ENCODE measurements at places on chromosomes 7 and 10.

DNA sequence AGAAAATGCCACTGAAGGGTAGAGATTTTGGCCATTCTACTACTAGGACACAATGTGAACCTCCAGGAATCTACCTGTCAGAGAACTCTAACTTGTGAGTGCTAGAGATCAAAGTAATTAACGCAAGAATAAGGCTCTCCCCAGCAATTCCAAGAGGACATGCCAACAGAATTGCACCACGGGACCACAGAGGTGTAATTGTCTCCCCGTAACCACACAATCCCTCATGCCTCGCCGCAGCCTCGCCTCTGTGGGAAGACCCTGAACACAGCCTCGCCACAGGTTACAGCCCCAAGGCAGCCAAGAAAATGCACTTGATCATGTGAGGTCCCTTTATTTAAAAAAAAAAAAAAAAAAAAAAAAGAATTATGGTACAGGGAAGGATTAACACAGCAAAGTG, 29.5 kb downstream of the CDCA7L start:
- DNase-seq: no peak

DNA sequence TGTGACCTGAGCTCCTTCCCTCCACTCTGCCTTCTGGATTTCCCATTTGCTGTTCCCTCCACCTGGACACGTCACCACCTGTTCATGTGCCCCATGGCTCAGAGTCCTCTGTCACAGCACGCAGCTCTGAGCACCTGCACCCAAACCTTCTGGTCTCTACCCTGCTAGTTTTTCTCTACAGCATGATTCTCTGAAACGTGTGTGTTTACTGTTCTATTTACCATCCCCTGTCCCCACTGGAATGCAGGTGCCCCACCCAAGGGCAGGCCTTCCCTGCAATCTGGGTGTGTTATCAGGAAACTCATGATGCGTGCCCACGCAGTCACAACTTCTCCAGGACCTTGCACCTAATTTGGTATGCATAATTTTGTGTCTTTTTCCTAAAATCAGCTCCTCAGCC, 284.4 kb upstream of the IGFBP3 start:
- no peak for DNase-seq

GRCh38 chr10:26703096-26703495, 5.6 kb downstream of the PDSS1 start:
- no peak for DNase-seq

- peak; percentile 26 for DNase-seq
Observed at GRCh38 chr7:25851332-25852210, 300.4 kb upstream of the NFE2L3 start.

DNA sequence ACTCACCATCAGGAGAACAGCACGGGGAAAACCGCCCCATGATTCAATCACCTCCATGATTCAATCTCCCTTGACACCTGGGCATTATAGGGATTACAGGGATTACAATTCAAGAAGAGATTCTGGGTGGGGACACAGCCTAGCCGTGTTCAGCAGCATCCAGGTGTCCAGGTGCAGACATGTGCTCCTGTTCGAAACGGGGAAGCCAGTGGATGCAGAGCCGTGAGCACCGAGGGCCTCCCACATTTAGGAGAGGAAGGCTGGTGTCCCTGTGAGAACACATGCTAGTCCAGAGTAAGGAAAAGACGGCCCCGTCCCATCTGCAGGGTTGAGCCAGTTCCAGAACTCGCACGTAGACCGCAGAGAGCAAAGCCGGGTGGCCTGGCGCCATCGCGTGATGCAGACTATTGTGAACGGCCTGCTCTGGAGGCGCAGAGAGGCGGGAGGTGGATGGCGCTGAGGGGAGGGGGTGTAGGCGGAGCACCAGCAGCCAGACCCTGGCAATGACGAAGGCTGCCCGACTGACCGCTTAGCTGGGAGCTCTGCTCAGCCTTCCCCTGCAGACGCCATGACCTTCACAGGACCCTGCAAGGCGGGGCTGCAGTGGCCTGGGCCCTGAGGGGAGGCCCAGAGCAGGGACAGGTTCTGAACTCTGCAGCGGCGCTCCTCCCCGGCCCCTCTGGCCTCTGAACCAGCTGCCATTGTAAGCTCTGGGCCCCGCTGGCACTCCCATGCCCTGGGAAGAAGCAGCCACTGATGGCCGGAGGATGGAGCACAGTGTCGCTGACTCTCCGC, 141.6 kb upstream of the TCERG1L start:
- no peak for DNase-seq

DNA sequence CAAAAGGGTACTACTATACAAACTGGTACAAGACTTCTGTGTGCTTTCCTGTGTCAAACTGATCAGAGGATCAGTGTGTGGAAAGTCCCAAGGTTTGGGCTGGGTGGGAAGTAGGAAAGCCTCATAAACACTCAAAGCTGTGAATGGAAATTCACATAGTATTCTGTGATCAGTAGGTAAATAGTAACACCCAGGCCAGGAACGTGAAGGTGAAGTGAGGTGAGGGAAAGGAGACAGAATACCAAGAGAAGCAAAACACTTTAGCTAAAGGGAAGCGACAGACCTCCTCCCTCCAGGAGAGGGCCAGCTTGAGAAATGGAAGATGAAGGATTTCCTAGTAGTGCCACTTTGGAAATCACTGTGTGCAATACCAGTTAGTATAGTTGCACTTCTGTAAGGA, 451.9 kb downstream of the KCNMA1 start:
- DNase-seq: peak; percentile 6

GRCh38 chr7:26857506-26858240, 6.7 kb downstream of the SKAP2 start:
- DNase-seq: no peak

DNA sequence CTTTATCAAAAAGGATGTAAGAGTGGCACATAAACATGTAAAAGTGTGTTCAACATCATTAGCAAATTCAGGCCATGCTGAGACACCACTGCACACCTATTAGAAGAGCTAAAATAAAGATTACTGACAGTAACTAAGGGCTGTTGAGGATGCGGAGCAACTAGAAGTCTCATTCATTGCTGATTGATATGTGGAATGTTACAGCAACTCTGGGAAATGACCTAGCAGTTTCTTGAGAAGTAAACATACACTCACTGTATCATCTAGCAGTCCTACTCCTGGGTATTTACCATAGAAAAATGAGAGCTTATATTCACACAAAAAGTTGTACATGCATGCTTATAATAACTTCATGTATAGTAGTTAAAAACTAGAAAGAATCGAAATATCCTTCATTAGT, 77.3 kb downstream of the CCSER2 start:
- no peak for DNase-seq

GRCh38 chr7:16646472-16647072, 591 bp downstream of the BZW2 start:
- no peak for DNase-seq

- DNase-seq: no peak
Observed at GRCh38 chr7:29811586-29811985, 5.3 kb downstream of the WIPF3 start.

- DNase-seq: no peak
Observed at GRCh38 chr7:150403376-150404171, 24.4 kb downstream of the ZNF775 start.

DNA sequence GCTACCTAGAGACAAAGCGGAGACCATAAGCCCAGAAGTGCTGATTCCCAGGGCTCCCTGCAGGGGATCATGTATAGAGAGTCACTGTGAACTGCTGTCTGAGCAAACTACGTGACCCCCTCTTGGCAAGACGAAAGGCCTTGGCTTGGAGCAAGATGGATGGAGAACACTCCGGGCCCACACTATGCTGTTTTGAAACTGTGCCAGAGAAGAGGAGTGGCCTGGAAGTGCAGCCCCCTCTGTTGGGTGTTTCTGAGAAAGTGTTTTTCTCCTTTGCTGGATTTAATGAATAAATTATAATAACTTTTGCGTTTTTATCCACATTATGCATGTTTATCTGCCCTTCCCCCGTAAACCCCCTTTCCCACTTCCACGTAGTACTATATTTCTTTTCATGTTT, 639.3 kb upstream of the GALNT17 start:
- DNase-seq: no peak

GRCh38 chr10:32687546-32687945, 241.6 kb downstream of the CCDC7 start:
- no peak for DNase-seq
